ENCODE measurements at places on chromosomes 1 and 21.

GRCh38 chr1:61450454-61450853, 274.5 kb downstream of the TM2D1 start:
- no peak for DNase-seq

DNA sequence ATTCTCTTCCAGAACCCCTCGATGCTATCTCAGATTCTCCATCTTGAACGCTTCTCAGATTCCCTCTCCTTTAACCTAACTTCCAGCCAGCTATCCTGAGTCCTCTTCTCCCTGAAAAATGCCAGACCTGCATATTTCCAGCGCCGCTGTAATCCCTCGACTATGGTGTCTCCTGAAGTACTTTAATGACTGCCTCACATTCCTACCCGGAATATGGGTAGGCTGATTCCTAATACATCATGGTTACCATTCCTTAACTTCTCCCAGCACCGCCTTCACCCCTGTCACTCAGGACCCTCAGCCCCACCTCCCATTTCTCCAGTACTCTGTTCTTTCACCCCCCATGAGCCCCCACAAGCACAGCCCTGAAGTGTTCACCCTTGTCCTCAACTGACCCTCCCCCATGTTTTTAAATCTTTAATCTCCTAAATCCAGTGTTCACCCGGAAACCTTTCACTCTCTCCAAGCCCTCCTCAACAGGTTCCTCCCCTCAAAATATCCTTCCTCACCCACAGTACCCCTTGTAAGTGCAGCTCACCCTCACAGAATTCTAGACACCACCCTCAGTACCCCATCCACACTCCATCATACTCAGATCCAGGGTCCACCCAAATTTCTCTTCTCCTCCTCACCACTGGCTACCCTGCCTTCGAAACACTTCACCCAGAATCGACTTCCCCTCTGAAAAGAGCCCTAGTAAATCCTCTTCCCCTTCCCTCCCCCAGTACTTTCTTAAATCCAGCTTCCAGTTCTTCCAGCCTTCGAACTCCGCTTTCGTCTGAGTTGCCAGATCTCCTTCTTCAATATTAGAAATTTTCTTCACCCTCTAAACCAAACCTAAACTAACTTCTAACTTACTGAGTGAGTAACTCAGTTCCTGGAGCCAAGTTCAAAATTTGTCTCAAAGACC, 922 bp downstream of the CPT2 start:
- DNase-seq, result no peak

DNA sequence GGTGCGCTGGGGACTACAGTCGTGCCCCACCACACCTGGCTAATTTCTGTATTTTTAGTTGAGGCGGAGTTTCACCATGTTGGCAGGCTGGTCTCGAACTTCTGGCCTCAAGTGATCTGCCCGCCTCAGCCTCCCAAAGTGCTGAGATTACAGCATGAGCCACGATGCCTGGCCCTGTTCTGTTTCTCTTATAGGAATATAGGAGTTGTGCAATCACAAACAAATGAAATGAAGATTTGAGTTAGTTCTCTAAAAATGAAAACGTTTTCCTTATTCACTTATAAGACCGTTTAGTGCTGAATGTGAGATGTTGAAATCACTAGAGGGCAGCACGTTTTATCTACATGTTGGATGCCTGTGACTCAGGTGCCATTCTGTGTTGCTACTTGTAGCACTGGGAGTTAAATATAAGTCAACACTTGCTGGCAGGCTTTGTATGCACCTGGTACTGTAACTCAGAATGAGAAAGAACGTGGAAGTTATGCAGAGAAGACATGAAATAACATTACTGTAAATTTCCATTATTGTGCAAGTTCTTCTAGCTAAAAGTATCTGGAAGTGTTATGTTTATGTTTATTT, 45.8 kb downstream of the MIGA1 start:
- peak; percentile 74 for DNase-seq

DNA sequence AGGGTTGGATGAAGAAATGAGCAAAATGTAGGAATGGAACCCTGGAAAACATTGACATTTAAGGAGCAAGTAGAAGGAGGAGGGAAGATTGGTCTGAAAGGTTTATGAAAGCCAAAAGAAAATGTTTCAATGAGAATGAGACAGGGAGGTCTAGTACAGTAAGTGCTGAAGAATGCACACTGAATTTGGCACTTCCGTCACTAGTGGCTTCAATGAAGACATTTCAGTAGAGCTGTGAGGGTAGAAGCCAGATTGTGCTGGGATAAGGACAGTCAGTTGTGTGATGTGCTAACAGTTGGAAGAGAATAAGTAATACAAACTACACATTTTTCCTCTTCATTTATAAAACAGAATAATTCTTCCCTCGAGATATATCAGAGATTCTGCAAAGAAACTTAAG, 17.1 kb downstream of the THEM4 start:
- DNase-seq, result no peak

DNA sequence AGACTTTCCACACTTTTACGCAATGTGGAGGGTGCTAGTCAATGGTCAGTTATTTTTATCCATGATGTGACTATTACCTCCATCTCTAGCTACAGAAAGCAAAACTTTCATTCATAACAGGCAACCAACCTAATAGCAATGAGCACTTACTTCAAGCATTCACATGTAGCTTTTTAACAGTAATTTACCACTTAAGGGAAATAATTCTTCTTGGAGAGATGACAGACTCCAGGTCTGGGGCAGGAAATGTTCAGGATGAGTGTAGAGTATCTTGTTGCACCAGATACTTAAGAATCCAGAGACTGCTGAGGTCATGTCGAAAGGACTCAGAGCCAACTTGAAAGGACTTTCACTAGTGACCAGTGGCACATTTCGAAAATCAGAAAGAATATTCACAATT, 347.6 kb downstream of the CHRM3 start:
- no peak for DNase-seq

DNA sequence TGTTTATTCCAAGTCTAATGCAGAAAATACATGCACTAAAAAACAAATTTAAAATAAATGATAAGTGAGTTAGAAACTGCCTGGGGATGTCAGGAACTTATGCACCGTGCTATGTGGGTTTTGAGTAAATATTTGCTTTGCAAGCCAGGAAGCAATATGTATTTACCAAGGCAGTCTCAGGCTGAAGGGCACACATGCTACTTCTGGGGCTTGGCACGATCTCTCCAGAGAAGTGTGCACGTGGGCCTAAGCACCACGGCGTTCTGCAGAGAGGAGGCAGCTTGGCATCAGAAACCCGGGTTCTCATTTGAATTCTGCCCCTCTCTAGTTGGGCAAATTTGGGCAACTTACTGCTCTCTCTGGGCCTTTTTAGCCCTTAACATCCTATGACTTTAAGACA, 72.6 kb upstream of the ROR1 start:
- no peak for DNase-seq

- peak; percentile 74 for DNase-seq
Measured at GRCh38 chr1:185566995-185567394, 167.2 kb upstream of the HMCN1 start.

- no peak for DNase-seq
Measured at GRCh38 chr1:155864393-155864792, 5.0 kb downstream of the SYT11 start.

GRCh38 chr21:34892209-34892608, 156.9 kb downstream of the RUNX1 start:
- no peak for DNase-seq

DNA sequence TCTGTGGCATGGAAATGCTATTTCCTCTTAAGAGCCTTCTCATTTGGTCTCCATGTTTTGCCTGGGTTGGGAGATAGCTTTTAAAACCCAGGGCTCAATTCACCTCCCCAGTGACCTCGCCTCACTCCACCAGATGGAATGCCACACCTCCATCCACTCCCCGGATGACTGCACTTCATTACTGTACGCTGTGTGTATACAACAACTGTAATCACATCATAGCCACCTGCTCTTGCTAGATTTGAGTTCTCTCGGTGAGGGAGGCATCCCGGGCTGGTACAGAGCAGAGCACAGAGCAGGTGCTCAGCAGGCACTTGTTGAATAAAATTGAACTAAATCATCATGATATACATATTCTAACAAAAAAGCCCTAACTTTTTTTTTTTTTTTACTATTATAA, 26.0 kb downstream of the SDE2 start:
- DNase-seq, result no peak

DNA sequence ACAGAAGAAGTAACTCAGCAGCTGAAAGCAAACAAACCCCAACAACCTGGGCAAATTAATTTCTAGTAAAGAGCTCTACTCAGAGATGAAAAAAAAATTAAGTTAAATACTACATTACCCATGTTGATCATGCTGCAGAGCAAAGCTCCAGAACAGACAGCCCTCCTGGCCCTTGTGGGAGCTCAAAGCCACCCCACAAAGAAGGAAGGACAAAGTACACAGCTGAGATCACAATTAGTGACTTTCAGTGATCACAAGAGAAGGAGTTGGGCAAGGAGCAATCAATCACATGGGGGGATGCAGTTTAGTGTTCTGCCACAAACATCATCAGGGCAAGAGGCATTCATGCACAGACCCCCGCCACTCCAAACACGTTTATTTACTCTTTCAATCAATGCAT, 114.2 kb downstream of the DAB1 start:
- DNase-seq, result no peak

DNA sequence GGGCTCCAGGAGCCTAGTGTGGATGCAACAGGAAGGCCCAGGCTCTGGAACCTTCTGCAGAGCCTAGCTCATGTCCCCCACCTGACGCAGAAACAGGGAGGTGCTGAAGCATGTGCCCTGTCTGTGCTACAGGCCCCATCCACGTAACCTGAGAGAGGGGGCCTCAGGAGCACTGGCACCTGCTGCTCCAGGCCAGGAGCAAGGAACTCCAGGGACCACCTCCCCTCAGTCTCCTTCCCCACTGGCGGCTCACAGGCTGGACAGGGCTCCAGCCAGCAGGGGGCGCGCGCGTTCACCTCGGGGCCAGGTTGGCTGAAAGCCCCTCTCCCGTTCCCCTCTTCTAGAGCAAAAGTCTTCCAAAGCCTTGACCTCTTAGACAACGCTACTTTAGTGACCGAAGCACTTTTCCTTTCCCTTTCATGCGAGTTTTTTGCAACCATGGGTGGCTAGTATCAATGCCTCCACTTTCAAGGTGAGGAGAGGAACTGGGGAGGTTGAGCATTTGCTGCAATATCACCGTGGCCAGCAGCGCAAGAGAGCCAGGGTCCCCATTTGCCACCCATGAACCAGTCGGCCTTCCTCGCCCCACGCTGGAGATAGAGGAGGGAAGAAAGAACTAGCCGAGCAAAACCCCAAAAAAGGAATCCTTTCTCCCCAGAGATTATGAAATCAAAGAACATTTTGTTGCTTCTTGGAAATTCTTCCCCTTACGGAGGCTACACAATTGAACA, 52.4 kb upstream of the GPR157 start:
- peak; percentile 47 for DNase-seq

- no peak for DNase-seq
Measured at GRCh38 chr1:47991673-47992072, 5.5 kb downstream of the TRABD2B start.

DNA sequence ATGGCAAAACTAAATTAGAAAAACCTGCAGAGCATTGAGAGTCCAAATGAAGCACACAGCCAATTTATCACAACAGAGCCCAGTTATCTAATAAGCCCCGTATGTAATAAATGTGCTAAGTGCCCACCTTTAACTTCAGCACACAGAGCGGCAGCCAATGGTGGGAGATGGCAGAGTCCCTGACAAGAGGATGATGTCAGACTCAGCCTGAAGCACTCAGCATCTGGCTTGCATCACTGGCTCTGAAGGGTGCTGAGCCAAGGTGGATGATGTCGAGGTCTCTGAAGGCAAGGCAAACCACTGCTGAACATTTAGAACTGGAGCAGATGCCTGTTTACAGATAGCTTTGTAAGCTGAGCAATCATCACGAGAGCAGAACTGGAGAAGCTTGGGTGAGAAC, 118.3 kb downstream of the NUF2 start:
- DNase-seq, result no peak

DNA sequence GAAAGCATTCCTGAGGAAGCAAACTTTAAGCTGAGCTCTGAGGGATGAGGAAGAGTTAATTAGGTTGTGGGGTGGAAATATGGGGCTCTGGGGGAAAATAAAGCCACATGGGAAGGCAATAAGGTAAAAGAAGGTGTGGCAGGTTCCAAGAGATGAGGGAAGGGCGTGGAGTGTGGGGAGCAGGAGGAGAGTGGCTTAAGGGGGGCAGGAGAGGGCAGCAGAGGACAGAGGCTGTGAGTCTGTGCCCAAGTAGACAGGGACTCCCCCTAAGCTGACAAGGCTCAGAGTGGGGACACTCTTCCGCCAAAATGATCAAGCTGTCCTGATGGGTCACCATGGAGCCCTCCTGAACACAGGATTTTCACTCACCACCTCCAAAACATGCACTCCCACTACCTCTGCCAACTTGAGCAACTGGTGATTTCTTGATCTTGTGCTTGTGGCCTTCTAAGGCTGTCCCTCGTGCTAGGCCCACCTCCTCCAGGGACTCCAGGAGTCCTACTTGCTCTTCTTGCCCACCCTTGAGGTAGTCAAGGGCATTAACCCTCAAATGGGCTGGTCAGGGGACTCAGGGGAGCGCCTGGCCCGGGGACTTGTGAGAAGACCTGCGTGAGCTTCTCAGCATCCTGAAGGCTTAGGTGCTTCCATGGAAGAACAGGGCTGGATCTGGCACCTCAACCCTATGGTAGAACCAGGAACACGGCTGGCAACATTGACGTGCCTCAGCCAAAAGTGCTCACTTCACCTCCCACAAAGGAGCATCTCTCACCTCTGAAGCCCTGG, 23.4 kb downstream of the DMAP1 start:
- no peak for DNase-seq

DNA sequence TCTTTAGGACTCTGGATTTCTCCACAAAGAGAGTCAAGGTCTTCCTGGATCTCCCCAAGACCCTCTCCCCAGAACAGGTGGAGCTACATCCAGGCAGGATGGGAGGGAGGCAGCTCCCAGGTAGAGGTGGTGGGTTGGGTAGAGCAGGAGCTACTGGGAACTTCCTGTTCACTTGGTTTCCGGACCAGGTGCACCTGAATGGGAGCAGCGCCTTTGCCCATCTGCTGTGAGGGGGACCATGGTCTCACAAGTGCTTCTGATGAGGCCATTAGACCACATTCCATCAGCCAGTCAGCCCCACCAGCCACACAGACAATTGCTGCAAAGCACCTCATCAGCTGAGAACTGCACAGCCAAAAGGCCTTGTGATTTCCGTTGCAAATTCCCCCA, 188.8 kb downstream of the MATN1 start:
- DNase-seq, result no peak

GRCh38 chr1:70140343-70140742, 65.0 kb downstream of the LRRC40 start:
- peak; percentile 8 for DNase-seq

GRCh38 chr1:10564063-10564462, 89.3 kb downstream of the PEX14 start:
- DNase-seq, result no peak

DNA sequence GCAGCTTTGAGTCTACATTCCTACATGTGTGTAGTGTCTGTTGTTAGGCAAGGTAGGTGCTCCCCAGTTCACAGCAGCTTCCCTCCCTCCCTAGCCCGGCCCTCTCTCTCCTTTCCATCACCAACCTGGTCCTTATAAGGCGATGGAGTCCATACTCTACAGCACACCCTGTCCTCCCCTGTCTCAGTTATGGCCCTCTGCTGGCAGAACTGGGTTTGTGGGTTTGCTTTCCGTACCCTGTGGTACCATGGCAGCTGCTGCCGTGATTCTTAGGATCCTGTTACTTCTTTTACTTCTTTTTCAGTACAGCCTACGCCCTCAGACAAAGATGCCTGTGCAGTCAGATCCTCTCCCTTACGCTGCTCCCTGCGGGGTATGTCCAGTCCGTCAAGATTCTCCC, 31.7 kb downstream of the AK5 start:
- DNase-seq, result peak; percentile 34

GRCh38 chr1:118209648-118210047, 24.6 kb upstream of the SPAG17 start:
- no peak for DNase-seq

- no peak for DNase-seq
Measured at GRCh38 chr1:34885405-34886247, 26.1 kb upstream of the SMIM12 start.
